NCI-H774 (cell line): ENCODE measurements at places on chromosomes 5 and 9.

- DNase-seq: no peak
These were observed 26.7 kb downstream of the SH3TC2 start for GRCh38 chr5:149036168-149036567.

DNA sequence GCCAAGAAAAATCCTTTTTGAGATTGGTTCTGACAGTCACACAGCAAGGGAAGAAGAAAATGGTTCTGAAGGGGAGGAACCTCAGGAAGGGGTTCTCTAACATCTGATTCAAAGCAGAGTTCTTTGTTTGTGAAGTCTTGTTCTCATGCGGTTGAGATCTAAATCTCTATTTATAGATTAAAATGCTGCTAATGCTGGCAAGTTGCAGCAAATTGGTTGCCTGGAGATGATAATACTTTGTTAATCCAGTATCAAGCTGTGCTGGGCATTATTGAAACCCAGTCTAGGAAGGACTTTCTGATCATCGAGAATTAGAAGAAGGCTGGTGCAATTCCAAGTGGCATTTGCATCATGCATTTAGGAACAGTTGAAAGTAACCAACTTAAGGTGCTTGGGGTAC lies 34.0 kb upstream of the SLC28A3 start:
- no peak for DNase-seq

DNA sequence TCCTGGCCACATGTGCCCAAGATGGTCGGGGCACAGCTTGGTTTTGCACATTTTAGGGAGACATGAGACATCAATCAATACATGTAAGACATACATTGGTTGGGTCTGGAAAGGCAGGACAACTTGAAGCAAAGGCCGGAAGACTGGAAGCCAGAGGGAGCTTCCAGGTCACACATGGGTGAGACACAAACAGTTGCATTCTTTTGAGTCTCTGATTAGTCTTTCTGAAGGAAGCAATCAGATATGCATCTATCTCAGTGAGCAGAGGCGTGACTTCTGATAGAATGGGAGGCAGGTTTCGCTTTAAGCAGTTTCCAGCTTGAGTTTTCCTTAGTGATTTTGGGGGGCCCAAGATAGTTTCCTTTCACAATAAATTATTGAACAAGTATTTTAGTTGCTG lies 172.5 kb downstream of the RASEF start:
- DNase-seq: no peak

- DNase-seq: peak; percentile 74
These were observed at the start of gene GPRIN1 for GRCh38 chr5:176609724-176610434. Gene GPRIN1, minus strand, starts transcription at chr5:176610156. Its CDS starts 10,322 bp downstream, at chr5:176599834.

DNA sequence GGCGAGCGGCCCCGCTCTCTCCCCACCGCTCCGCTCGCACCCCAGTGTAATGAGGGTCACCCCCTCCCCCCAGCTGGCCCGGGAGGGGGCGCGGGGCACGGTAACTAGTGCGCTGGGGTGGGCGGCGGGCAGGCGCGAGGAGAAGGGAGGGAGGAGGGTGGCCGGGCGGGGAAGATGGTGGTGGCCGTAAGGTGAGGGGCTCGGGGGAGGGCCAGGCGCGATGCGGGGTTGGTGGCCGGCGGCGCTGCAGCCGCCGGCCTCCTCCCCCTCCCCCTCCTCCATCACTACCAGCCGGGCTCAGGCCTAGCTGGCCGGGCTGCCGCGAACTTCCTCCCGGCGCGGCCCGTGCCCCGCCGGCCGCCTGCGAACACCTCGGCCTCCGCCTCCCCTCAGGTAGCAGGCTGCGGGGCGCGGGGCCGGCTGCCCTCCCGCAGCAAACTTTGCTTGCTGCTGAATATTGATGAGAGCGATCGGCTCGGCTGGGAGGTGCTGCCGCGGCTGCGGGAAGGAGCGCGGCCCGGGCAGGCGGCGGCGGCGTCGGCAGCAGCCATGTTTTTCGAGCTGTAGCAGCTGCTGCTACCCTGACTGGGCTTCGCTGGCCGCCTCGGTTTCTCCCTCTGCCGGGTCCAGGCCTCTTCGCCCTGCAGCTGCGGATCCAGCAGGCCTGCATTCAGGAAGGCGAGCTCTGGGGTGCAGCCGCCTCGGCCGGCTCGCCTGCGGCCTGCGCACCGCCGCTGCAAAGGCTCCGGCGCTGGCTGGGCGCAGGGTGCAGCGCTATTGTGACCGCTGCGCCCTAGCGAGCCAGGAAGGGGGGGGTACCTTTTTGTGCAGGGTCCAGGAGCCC lies 502 bp downstream of the NSD1 start:
- no peak for DNase-seq

DNA sequence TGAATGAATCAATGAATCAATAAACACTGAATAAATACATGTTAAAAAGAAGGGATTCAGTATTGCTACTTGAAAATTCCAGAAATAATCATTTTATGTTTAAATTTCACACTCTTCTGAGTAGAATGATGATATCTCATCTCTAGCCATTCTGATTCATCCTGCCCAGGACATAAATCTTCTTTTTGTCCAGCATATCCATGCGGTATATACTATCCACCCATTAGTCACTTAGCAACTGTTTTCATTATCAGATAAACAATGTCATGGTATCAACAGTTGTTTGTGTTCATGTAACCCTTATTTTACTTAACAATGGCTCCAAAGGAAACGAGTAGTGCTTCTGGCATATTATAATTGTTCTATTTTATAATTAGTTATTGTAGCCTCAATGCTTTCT lies 432.4 kb upstream of the SMC2 start:
- DNase-seq: no peak

DNA sequence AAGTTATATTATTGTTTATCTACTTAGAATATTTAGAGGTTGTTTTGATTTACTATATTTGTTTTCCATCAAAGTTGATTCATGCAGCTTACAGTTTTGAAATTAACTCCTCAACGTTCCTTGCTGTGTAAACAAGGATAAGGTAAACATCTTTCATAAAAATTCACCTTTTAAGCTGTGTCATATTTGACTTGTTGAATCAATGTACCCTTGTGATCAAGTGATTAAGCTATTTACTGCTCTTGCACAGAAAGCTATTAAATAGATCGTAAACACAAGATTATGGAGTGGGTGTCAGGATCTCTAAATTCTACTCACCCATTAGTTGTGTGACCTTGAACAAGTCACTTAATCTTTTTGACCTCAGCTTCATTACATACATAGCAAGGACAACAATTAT lies 2054.0 kb upstream of the NUDT12 start:
- peak; percentile 10 for DNase-seq

DNA sequence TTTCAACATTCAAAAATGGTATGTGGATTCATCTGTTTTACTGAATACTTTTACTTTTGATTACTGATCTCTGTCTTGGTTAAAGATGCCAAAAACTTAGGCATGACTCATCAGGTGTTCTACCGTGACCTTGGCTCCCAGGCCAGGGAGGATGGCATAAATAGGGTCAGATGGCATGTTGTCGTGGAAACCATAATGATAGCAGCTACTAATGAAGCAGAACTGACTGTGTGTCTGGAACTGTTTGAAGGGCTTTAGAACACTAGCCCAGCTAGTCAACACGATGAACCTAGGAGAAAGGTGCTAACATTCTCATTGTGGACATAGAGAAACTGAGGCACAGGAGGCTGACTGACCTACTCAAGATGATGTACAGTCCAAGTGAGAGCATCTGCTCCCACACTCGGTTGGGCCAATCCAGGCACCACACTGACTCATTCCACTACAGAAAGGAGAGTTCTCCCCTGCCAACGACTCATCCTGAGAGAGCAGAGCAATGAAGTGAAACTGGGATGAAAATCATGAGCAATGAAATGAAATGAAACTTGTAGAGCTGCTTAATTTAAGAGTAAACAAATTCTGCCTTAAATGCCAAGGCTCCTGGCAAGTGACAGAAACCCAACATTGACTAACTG lies 116.0 kb downstream of the TENT4A start:
- no peak for DNase-seq

GRCh38 chr5:80093796-80094195 lies 58.6 kb downstream of the THBS4 start:
- DNase-seq: no peak

- no peak for DNase-seq
These were observed 708.6 kb upstream of the WWC1 start for GRCh38 chr5:167582886-167583285.

DNA sequence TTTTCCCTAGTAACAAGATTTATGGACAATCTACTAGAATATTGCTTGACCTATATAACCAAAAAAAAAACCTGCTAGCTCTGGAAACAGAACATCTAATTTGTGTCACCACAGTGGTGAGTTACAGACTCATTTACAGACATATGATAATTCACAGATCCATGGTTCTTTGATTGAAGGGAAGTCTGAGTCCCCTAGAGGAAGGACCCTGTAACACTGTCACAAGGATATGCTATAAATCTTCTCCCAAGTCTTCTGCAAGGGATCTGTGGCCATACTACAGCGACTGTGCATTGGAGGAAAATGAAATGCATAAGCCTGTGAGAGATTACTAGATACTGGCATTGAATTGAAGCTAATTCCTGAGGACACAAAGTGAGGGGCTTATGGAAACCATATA lies 630.6 kb upstream of the SGCD start:
- no peak for DNase-seq

- no peak for DNase-seq
These were observed at the start of gene CARD9 for GRCh38 chr9:136373300-136374182. Gene CARD9, minus strand, starts transcription at chr9:136373669. Its CDS starts 1,591 bp downstream, at chr9:136372078.

GRCh38 chr5:141431286-141431685 lies 979 bp downstream of the PCDHGA12 start:
- DNase-seq: no peak

- DNase-seq: no peak
These were observed 111.5 kb downstream of the MTREX start for GRCh38 chr5:55418994-55419968.
